ENCODE measurements at places on chromosomes 4 and X.
A peak's percentile ranks its signal among the peaks of the same experiment; 100 is the strongest.

GRCh38 chr4:83129264-83129663, 14.7 kb upstream of the PLAC8 start:
- DNase-seq: no peak

- DNase-seq: no peak
Observed at GRCh38 chr4:157776930-157777528, 395.8 kb downstream of the GASK1B start.

DNA sequence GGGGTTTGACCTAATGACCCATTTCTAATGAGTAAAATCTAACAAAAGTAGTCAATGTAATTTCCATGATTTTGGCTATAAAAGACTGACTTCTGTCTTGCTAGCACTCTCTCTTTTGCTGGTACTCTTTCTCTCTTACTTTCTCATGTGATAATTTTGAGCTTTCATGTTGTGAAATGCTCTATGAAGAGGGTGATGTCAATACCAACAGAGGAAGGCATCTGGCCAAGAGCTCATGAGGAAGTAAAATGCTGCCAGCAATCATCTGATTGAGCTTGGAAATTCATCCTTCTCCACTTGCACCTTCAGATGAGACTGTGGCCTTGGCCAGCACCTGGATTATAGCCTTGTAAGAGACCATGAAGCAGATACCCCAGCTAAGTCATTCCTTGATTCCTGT, 347.7 kb downstream of the HS3ST1 start:
- DNase-seq: no peak

DNA sequence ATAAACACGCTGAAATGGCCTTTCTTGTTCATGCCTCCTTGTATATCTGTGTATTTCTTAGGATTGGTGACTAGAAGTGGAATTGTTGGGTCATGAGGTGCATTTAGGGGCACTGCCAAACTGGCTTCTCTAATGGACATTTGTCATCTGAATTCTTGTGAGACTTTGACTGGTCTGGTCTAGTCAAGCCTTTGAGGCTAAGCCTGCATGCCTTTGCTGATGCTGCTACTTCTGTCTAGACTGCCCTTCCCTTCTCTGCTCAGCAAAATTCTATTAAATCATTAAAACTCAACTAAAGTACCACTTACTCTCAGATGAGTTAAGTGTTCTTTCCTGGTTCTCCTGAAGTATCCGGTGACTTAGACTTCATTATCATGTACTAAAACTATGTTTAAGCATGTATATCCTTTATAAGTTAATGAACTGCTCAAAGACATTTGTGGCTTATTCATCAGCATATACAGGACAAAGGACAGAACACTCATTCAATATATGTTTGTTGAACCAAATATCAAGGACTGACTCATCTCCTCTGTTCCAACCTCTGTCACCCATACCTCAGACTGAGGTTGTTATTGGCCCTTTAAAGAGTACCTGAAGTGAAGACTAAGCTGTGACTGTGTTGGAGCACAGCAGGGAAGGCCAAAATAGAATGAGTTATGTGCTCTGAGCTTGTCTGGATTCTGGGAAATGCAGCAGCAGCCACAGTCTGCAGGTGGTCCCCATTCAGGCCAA, 9.0 kb downstream of the TCEAL1 start:
- DNase-seq: no peak

DNA sequence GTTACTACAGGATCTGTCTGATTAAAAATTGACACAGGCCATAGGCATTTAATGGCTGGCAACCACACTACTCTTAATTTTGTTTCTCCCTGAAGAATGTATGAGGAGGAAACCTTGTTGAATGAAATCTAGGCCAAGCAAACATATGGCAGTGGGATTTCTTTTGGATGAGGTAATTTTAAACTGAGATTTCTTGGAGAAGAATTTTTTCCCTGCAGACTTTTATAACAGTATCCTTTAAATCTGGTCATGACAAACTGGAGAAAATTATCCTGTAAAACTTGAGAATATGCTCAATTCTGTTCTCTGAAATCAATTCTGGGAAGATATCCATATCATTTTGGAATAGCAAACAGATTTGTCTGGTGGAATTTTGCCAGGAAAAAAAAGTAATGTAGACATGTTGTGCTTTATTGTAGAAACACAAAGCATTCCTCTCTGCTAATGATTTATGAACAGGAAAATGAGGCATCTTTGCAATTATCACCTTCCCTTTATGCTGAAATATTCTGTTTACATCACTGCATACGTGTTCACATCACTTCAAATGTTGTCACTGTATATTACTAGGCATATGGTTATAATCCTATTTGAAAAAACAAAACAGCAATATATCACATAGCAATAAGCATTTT, 108.3 kb upstream of the ARSJ start:
- no peak for DNase-seq

GRCh38 chr4:92447255-92447905, 143.6 kb downstream of the GRID2 start:
- no peak for DNase-seq

DNA sequence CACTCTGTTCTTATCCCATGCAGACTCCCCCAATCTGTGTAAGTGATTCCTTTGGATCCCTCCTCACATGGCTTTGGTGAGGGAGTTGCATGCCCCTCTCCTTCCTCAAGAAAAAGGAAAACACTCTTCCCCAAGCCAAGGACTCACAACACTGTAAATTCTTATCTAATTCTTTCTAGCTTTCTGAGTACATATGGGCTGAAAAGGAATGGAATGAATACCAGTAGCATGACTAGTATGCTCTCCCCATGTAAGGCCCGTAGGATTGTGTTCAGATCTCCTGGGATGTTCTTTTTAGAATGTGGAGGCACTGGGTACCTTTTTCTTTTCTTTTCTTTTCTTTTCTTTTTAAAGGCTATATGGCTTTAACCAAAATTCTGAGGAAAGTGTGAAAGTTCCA, 17.0 kb upstream of the MAGED1 start:
- no peak for DNase-seq

DNA sequence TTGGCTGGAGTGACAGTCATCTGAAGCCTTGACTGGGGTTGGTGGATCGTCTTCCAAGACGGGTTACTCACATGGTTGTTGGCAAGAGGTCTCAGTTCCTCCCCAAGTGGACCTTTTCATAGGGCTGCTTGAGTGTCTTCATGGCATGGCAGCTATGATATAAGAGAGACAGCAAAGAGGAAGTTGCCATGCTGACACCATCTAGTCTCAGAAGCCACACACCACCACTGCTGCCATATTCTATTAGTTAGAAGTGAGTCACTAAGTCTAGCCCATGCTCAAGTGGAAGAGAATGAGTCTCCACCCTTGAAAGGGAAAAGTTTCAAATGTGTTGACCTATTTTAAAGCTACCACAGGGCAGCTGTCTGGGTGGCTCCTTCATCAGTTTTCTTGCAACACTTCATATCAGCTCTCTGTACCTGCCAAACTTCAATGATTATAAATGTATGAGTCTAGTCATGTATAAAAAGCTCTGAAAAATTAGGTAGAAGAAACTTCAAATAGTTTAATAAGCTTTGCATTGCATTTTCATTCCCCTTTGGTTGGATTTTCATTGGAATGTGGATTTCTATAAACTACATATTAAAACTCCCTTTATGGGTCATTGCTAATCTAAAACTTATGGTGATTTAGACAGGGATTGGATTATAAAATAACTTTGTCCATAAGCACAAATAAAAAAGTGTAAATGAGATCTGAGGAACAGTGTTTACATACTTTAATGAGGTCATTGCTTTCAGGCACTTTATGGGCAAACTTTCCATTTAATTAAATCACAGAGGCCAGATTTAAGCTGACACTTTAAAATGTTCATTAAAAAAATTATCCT, 68.0 kb upstream of the ATXN3L start:
- DNase-seq: no peak

GRCh38 chr4:101792056-101792590, 1.6 kb downstream of the BANK1 start:
- no peak for DNase-seq

GRCh38 chr4:5018603-5019002, 655 bp downstream of the CYTL1 start:
- DNase-seq: no peak

GRCh38 chrX:154443992-154444754, at the start of gene FAM50A:
TSS of gene FAM50A (plus strand) at chrX:154444141. CDS start at chrX:154444236, 95 bp downstream.
- DNase-seq: peak; percentile 74

- DNase-seq: no peak
Observed at GRCh38 chr4:151955721-151956380, 195.0 kb upstream of the GATB start.

GRCh38 chr4:5941601-5942000, 48.7 kb upstream of the CRMP1 start:
- no peak for DNase-seq

DNA sequence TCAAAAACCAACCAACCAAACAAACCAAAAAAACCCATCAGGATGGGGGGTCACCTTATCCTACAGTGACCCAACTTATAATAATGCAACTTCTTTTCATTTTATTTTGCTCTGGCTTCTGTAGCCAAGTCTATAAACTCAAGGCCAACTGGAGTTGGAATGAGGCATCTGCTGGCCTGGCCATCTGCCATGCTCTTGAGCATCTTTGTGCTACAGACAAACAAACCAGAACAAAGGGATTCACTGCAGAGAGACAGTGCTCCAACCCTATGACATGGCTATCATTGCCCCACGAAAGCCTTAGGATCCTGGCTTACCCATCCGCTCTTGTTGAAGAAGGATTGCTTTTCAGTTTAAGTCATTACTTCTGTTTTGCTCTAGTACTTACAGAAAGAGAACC, 49.2 kb upstream of the SCRG1 start:
- DNase-seq: no peak

GRCh38 chr4:25059791-25060190, 29.0 kb upstream of the LGI2 start:
- DNase-seq: no peak

- DNase-seq: no peak
Observed at GRCh38 chr4:89788206-89789072, 48.5 kb downstream of the SNCA start.

DNA sequence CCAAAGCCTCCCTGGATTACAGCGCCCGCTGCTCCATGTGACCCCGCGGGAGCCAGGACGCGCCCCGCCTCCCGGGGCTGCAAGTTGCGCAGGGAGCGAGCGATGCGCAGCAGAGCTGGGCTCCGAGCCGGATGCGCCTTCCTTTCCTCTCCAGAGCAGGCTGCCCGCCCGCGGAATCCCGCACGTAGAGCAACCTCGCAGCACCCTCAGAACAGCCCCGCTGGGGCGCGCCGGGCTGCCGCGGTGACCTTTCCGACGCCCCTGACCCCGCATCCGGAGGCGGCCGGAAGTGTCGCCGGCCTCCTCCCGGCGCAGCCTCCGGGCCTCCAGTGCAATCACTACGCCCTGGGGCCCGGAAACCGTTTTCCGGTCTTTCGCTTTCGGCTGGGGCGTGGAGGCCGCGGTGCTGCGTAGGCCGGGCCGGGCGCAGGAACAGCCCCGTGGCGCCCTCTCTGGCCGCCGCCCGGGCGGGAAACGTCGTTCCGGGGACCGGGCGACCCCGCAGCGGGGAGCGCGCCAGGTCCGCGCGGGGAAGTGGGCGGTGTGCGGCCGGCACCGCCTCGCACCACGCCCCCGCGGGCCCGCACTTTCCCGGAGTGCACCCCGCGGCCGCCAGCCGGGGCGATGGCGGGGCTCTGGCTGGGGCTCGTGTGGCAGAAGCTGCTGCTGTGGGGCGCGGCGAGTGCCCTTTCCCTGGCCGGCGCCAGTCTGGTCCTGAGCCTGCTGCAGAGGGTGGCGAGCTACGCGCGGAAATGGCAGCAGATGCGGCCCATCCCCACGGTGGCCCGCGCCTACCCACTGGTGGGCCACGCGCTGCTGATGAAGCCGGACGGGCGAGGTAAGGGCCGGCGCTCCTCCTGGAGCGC, at the start of gene CYP4V2:
Gene CYP4V2, plus strand, starts transcription at position 368 of the 866 bp plus-strand sequence. Its CDS starts 257 bp downstream, at position 625.
- peak; percentile 91 for DNase-seq

- no peak for DNase-seq
Observed at GRCh38 chr4:11640584-11640983, 211.9 kb upstream of the HS3ST1 start.
